ENCODE measurements at places on chromosomes 7 and 10.

- no peak for DNase-seq
Measured at GRCh38 chr7:141990011-141990725, 5.5 kb upstream of the MGAM start.

GRCh38 chr7:133339772-133340171, 86.9 kb downstream of the EXOC4 start:
- DNase-seq: no peak

- DNase-seq: no peak
Measured at GRCh38 chr10:44921061-44921460, 9.9 kb downstream of the TMEM72 start.

- no peak for DNase-seq
Measured at GRCh38 chr7:83793558-83793957, 144.6 kb upstream of the SEMA3E start.

DNA sequence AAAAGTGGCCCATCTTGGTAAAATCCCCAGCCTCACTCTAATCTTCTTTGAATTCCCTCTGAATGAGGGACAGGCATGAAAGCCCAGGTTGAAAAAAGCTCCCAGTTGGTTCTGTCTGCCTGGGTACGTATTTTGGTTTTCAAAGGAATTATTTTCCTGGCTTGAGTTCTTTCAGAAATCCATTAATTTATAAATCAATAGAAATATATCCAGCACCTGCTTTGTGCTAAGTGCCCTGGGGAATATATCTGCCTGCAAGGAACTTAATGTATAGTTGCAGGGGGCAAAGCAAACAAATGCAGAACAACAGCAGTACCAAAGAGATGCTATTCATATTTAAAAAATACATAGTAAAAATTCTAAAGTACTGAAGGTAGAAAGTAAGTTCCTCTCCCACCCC, 362.7 kb downstream of the REEP3 start:
- no peak for DNase-seq

DNA sequence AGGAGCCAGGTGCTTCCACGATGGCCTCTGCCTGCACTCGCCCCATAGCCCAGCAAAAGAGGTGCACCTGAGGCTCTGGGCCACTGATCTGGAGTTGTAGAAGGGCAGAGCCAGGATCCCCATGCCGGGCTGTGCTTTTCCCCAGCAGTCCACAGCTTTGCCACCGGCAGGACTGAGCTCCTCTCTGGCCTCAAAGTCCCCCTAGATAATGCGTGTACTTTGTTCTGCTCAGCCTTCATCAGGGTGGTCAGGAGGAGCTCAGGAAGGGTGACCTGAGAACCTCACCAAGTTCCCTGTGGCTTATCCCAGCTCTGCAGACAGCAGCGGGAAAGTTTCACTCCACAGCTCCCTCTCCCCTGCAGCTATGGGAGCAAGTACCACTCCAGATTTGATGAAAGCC, 27.9 kb upstream of the UNC5B start:
- DNase-seq: no peak

DNA sequence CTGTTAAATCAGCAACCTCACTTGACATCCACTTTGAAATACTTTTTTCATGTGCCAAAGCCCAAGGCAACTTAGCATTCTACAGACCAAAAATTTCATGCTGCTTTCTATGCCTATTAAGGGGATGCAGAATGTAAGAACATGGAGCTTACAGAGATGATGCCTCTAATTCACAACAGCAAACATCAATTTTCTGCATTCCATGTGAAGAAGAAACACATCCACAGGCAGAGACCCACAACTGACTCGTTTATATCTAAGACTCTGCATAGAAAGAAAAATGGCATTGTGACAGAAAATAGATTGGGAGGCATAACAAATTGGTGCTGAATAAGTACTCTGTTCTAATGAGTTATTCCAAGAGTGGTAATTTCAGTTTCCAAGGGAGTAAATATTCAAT, 107.6 kb downstream of the SGMS1 start:
- no peak for DNase-seq

DNA sequence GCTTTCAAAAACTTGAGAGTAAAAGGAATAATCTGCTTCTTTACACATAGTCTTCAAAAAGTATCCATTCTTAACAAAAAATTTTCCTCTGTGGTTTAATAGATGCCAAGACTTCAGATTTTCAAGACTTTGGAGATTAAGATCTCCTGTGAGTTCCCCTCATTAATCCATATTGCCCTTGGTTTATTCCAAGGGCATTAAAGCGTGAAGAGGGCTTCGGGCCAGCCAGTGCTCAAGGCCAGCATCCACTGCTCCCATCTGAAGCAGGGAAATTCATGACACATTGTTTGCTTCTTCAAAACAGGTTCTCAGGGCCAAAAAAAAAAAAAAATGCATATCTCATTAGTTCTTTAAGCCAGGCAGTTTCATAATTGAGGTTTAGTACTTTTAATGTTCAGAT, 137.3 kb upstream of the RHOBTB1 start:
- no peak for DNase-seq

DNA sequence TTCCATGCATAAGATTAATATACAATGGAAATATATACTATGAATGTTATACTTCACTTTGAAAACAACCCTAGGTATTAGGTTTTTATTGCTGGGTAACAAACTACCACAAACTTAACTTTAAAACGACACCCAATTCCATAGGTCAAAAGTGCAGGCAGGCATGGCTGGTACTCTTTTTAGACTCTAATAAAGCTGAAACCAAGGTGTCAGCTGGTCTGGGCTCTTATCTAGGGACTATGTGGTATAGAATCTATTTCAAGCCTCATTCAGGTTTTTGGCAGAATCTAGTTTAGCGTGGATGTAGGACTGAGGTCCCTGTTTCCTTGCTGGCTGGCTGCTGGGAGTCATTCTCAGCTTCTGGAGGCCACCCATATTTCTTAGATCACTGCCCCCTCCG, 65.0 kb upstream of the TMEM168 start:
- DNase-seq: no peak

DNA sequence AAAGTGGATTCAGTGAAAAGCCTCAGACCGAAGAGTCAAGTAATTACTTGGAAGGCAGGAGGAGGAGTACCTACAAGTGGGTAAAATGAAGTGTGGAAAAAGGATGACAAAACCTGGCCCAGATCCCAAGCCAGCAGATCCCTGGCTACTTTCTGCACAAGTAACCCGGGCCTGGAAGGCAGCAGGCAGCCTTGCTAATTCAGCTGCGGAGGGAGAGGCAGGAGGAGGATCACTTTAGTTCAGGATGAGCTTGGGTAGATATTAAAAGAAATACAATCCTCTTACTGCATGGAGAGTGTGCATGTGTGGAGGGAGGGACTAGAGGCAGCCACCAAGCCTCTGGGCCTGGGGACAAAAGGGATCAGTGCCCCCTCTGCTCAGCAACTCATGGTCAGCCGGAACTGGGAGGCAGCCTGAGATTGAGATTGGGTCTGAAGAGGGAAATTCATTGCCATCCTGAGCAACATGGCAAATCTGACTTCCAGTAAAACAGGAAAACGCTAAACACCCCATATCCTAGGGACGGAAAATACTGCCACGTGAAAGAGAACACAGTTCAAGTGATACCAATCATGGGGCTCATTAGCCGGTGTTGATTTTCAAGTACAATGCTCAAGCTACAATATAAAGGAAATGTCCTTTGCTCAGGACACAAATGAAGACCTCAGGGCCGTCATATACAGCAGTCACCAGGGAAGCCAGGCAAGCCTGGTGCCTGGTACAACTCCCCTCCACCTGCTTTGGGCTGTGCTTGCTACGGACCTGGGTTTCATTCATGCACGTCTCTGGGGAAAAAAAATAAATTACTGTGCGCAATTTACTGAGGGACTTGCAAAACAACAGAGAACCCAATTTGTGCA, 1.3 kb downstream of the AMPH start:
- DNase-seq: no peak

GRCh38 chr10:103839872-103840739, 15.3 kb downstream of the SH3PXD2A start:
- DNase-seq: no peak

Data from fibroblast of skin of left biceps (primary cell).